Mammary epithelial cell (primary cell): ENCODE measurements at places on chromosomes 4 and X.
A peak's percentile ranks its signal among the peaks of the same experiment; 100 is the strongest.

- DNase-seq: no peak
These were observed 230.3 kb downstream of the MAPK10 start for GRCh38 chr4:86129546-86129945.

DNA sequence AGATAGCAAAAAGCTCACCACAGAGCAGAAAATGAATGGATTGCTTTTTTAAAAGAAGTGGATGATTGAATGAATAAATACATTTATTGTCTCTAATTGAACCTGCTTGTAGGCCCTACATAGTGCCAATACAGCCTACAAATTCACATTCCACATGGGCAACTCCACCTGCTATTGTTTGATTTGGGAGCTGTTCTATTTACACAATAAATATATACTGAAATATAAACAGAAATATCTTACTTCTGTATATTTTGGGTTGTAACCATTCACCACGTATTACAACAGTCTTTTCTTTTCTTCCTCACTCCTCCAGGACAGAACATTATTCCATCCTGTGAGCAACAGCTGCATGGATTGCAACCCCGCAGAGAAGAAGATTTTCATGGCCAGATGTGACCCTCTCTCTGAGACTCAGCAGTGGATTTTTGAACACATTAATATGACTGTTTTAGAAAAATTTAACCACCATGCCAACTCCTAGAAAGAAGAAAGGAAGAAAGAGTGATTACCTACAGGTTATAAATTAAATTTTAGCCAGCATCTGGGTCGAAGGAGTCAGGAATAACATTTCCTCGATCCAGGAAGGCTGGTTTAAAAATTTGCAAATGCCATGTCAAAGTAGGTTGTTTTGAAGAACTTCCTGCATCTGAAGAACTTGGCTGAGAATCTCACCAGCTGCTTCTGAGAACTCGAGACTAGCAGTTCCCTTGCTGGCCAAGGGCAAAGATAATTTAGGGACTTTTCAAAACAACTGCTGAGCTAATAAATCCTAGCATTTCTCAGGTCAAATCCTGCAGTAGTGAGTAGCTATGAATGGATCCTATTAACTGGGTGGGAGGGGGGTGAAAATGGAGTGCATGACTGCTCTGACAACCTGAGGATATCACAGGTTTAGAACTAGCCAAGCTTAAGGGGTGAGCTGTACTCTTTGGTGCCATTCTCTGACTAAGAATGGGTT is 128.7 kb upstream of the GALNT7 start:
- no peak for DNase-seq

GRCh38 chr4:73735231-73735630 is 5.1 kb upstream of the CXCL8 start:
- DNase-seq: peak; percentile 35

DNA sequence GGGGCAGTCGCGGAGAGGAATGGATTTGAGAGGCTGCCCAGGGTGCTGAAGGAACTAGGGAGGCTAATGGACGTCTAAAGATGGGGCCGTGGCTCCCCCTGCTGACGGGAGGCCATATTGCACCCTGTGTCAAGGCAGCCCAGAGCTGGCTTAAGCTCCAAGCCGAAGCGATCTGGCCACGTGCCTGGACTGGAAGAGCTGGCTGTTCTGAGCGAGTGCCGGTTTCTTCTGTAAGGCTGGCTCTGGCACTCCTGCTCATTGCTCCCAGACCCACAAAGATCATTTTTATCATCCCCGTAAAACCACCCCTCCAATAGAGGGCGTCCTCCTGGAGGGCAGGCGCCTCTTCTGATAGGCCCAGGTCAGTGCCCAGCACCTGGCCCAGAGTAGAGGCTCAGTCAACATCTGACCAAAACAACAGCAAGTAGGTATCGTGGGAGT is 5.6 kb downstream of the PNCK start:
- peak; percentile 60 for DNase-seq

- no peak for DNase-seq
These were observed 53.9 kb upstream of the ATP8A1 start for GRCh38 chr4:42710761-42711160.
